Activated CD8-positive, alpha-beta memory T cell treated with anti-CD3 and anti-CD28 coated beads for 4 hours (primary cell): ENCODE measurements at places on chromosomes 11 and 22.

- no peak for DNase-seq
Observed at GRCh38 chr11:47489395-47489755, 40.4 kb upstream of the RAPSN start.

DNA sequence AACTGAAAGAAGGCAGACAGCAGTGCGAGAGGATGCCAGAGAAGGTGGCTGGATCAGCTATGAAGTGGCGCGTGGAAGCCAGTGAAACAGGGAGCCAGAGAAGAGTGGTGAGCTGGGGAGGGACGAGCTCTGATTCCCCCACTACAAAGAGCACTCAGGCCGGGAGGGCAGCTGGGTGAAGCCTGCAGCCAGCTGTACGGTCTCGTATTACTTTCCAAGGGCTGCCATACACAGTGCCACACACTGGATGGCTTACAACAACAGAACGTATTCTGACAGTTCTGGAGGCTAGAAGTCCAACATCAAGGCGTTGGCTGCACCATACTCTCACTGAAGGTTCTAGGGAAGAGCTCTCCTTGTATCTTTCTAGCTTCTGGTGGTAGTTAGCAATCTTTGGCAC, 47.1 kb upstream of the WNT11 start:
- no peak for DNase-seq

GRCh38 chr11:119641983-119642745, 86.8 kb downstream of the NECTIN1 start:
- DNase-seq = no peak

- DNase-seq = no peak
Observed at GRCh38 chr11:12167061-12168000, 56.9 kb downstream of the MICAL2 start.

- DNase-seq = no peak
Observed at GRCh38 chr11:34344768-34345539, 12.9 kb downstream of the ABTB2 start.

DNA sequence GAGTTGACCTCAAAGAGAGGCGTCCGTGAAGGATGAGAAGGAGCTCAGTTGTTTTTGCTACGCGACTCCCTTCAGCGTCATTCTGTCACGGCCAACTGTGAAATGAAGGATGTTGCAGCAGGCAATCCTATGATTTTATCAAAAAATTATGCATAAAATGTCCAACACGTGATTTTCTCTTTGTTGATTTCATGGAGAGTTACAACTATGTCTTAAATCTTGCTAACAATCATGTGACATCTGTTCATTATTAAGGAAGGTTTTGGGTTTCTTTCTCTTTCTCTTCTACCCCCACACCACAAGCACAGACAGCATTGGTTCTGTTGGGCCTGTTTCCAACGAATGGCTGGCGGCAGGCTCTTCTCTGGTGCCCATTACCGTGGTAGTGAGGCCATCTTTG, 3.7 kb downstream of the KRTAP5-4 start:
- DNase-seq = no peak

DNA sequence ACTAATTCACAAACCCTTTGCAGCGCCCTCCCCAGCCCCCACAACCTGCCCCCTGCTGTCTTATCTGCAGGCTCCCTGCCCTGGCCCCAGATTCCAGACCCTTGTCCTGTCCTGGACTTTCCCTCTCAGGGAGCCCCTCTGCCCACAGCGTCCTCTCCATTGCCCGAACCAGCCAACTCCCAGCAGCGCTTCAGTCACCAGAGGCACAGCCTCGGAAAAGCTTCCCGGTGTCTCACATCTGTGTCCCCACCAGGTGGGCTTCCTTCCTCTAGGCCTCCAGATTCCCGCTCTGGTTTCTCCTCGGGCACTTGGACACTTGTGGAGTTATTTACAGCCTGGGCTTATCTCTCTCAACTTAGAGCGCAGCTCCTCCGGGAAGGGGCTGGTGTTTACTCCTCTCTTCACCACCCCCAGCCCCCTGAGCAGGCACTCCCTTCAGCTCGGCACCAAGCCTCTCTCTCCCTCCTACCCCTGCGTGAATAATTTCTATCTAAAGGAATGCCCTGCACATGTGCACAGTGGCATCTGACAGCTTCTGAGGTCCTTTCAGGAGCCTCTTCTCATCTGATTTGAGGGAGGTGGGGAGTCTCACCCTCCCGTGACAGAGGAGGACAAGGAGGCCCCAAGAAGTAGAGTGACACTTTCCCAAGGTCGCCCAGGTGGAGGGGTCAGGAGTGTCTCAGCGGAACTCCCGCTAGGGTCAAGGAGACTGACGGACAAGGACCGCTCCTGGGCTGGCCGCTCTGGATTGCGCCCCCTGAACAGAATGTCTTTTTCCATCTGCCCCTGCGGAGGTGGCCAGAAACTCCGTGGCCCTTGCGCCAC, 838 bp downstream of the WNT11 start:
- DNase-seq = no peak

- no peak for DNase-seq
Observed at GRCh38 chr11:81916451-81916850, 817.2 kb downstream of the FAM181B start.

DNA sequence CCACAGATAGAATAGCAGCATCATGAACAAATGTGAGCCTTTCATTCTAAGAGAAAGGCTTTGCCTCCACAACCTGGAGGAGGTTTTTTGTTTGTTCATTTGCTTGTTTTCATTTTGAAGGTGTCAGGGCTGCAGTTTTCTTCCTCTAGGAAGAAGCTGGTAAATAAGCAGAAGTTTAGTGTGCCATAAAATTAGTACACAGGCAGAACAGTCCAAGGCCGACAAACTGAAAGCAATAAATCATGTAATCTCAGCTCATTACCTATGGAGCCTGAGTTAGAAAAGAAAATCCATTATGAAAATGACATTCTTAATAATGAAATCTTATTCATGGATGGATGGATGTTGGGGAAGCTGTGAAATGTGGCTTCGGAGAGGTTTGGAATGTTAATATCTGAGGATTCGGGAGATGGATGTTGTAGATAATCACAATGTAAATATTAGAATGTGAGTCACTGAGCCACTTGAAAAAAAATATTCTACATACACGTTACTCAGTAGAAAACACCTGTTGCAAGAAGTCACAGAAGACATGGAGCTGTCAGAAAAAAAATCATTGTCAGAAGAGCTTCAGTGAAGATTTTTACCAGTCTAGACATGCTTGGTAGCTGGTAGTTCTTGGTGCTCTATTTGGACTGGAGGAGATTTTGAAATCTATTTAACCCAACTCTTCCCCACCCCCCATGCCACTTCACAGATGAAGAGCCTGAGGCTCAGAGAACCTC, 15.0 kb upstream of the ZDHHC13 start:
- no peak for DNase-seq

DNA sequence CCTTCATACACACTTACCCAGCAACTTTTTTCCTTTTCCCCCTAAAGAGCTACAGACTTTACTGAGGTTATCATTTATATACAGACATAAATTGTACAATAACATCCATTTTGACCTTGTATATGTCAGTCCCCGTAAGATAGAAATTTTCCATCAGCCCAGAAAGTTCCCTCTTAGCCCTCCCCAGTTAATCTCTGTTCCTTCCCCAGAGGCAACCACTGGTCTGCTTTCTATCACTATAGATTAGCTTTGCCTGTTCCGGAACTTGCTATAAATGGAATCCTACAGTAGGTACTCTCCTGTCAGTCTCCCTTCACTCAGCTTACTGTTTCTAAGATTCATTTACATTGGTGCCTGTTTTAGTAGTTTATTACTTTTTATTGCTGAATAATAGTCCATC, 54.9 kb downstream of the TSPAN18 start:
- no peak for DNase-seq

- no peak for DNase-seq
Observed at GRCh38 chr11:69050592-69051380, 2.1 kb downstream of the TPCN2 start.

GRCh38 chr11:29279716-29280115, 737.1 kb downstream of the KCNA4 start:
- no peak for DNase-seq

DNA sequence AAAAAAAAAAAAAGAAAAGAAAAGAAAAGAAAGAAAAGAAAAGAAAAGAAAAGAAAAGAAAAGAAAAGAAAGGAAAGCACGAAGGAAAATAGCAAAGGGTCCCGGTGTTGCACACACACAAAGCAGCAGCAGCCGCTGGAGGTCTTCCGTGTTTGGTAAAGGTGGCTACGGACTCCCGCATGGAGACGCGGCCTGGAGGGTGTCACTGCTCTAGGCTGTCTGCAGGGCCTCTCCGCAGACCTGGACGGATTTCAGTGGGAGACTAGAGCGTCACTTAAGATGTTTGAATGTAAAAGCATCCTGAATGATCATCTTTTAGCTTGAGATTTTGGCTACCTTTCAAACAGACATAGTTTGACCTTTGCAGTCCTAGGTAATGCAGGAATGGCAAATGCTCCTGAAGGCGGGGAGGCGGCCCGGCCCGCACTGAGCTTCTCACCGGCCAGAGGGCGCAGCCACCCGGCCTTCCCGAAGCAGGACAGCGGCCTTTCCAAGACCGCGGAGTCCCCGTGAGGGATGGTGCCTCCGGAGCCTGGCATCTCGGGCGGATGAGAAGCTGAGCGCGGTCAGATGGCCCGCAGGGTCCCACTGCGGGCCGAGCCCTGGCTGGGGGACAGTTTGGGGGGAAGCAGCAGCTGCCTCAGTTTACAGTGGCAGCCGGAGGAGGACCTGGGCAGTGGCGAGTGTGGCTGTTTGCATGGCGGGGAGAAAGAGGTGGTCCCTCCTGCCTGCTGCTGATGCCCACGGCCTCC, 18.5 kb downstream of the KRTAP5-5 start:
- no peak for DNase-seq

- DNase-seq = no peak
Observed at GRCh38 chr22:22182990-22183264, 61.7 kb upstream of the VPREB1 start.

GRCh38 chr22:26033071-26033470, 136.2 kb upstream of the SEZ6L start:
- no peak for DNase-seq

DNA sequence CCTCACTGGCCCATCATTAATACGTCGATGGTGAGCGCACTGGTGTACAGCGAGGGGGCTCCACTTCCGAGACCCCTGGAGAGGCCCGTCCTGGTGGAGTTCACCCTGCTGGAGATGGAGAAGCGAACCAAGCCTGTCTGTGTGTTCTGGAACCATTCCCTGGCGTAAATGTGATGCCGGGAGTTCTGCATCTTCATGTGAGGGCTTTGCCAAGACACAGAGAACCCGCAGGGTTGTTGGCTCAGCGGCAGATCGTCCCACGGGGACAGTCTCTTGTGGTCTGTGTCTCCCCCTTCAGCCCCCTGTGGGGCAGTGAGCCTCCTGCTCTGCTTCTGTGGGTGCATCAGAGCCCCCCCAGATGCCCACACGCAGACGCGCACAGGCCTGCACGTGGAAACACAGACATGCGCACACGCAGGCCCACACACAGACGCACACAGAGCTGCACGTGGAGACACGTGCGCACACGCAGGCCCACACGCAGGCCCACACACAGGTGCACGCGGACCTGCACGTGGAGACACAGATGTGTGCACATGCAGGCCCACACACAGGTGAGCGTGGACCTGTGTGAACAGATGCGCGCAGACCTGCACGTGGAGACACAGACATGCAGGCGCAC, 55.8 kb upstream of the PRODH start:
- DNase-seq = no peak

GRCh38 chr22:37996515-37997246, 12.3 kb upstream of the SOX10 start:
- DNase-seq = no peak

DNA sequence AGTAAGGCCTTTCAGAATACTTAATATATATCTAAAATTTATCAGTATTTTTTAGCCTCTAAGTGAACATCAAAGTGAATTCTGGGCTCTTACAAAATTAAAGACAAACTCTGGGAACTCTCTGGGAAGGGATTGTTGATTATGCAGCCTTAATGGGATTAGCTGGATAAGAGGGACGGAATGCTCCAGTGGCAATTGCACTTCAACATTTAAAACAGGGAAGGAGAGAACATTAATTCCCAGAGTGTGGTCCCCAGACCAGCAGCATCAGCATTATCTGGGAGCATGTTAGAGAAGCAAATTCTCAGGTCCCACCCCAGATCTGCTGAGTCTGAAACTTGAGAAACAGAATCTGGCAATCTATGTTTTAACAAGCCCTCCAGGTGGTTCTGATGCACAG, 46.5 kb downstream of the POLD3 start:
- no peak for DNase-seq

GRCh38 chr11:63572026-63572688, 9.0 kb upstream of the PLAAT2 start:
- DNase-seq = no peak

- no peak for DNase-seq
Observed at GRCh38 chr11:14029971-14030920, 67.7 kb downstream of the SPON1 start.

- DNase-seq = no peak
Observed at GRCh38 chr11:68775951-68776388, 24.6 kb upstream of the TESMIN start.

DNA sequence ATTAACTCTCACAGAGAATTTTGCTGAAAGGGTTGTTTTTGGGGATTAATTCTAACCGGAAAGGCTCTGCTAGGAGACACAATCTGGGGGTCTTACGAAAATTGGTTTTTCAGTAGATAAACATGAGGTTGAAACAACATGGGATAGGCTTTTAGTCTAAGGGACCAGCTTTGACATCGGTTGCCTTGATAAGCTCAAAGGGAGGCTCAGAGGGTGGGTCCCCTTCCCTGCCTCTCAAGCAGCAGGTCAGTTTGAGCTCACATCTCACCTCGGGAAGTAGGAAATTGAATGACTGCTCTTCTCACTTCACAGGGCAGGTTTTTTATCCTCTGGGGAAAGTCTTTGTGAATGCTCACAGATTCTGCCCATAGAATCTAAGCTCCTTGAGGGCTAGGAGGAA, 70.2 kb upstream of the KIRREL3 start:
- DNase-seq = no peak

- DNase-seq = no peak
Observed at GRCh38 chr22:38612217-38613006, 42.4 kb upstream of the DMC1 start.

DNA sequence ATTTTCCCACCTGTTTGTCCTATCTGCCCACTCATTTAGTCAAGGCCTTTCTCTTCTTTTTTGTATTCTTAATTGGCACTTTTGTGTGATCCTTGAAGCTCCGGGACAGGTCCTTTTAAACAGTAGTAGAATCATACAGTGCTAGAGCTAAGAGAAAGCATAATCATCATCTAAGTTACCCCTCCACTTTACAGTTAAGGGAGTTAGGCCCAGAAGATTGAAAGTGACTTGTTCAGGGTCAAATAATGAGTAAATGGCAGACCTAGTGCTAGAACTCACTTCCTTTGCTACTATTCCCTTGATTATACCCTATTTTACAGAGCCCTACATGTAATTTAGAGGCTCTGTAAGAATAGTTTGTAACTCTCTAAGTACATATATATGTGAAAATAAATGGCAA, 2.5 kb downstream of the USP47 start:
- no peak for DNase-seq

- DNase-seq = no peak
Observed at GRCh38 chr22:49294656-49295464, 532.8 kb downstream of the BRD1 start.

- DNase-seq = no peak
Observed at GRCh38 chr11:79081471-79082031, 359.3 kb downstream of the TENM4 start.
